ENCODE measurements at places on chromosomes 2 and 18. TPM values are rescaled to one million over a fixed set of nuclear protein-coding genes. Genes with fewer than 3 reads are reported as not detected.
A peak's percentile ranks its signal among the peaks of the same experiment; 100 is the strongest.

DNA sequence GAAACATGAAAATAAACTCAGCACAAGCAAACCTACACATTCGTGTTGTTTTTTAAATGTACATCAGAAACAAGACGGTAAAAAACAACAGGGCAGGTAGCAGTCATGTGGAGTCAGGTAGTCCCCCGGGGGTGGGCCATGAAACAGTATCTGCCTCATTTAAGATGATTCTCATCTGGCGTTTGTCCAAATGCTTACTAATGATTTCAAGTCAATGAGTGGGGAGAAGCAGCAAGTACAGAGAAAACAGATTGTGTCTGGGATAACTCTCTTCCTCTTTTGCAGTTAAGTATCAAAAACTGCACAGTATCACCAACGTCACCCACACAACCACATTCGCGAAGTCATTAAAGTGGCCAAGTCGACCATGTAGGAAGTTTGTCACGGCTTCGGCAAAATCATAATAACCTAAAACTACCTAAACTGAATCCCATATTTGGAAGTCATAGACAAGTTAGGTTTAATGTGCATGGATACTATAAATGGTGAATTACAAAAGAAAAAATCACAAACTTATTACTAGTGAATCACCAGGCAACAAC, 1.3 kb downstream of the LAPTM4A start:
- H3K27ac ChIP-seq, result no peak overlapping the region
- H3K4me3 ChIP-seq, result no peak overlapping the region
- peak; percentile 52 for DNase-seq
- peaks cover 29% of the 10 kb centered on the region for H3K4me1 ChIP-seq

DNA sequence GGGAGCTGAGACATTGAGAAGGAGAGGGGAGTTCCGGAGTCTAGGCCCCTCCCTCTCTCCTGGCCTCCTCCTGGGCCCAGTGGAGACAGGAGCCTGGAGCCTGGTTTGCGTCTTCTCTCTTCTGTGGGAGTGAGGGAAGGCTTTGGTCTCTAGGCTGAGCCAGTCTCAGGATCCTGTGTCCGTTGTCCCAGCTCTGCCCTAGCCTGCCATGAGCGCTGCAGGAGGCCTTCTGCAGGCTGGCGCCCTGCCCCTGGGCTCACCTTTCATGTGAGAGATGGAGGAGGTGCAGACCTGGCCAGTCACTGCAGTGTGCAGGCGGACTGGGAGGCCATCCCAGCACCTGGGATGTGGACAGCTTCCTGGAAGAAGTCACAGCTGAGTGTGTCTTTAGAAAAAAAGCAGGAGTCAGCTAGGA, 8.7 kb downstream of the IMPA2 start:
- H3K27ac ChIP-seq, result no peak overlapping the region
- H3K4me3 ChIP-seq, result no peak overlapping the region
- no peaks in the 10 kb centered on the region for H3K27me3 ChIP-seq

- no peak overlapping the region for H3K27ac ChIP-seq
- H3K27me3 ChIP-seq, result no peaks in the 10 kb centered on the region
- no peaks in the 10 kb centered on the region for H3K4me1 ChIP-seq
- no peaks in the 10 kb centered on the region for H3K36me3 ChIP-seq
- no peak for DNase-seq
- H3K4me3 ChIP-seq, result no peak overlapping the region
These were observed 772.2 kb upstream of the CHAC2 start for GRCh38 chr2:52995424-52995823.

CNGA3 gene
- not detected for total RNA-seq

APOB gene
- not detected for total RNA-seq

- peaks cover 52% of the 10 kb centered on the region for H3K4me1 ChIP-seq
- H3K27me3 ChIP-seq, result peaks cover 5% of the 10 kb centered on the region
- H3K27ac ChIP-seq, result peak overlapping the region; percentile 99
- peak overlapping the region; percentile 81 for H3K4me3 ChIP-seq
- peak; percentile 38 for DNase-seq
These were observed 1.5 kb downstream of the TTC32 start for GRCh38 chr2:19899985-19900930.

DNA sequence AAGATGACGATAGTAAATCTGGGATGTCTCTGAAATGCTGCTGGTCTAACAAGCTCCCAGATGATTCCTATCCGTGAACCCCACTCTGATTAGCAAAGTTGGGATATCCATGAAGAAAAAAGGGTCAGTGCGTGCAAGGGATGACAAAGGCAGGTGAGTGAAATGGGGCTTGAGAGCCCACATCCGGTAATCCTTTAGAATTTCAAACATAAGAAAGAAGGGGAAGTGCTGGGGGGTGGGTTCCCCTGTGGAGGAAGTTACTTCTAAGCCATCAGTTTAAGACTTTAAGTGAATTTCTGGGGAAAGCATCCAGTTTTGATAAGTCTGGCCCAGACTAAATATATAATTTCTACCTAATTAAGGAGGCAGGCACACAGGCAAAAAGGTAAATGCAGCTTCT, 209.5 kb downstream of the DPP10 start:
- no peak overlapping the region for H3K27ac ChIP-seq
- no peak overlapping the region for H3K4me3 ChIP-seq
- H3K36me3 ChIP-seq, result no peaks in the 10 kb centered on the region
- H3K4me1 ChIP-seq, result no peaks in the 10 kb centered on the region
- no peak for DNase-seq

UGT1A3 gene
- total RNA-seq, result not detected

DNA sequence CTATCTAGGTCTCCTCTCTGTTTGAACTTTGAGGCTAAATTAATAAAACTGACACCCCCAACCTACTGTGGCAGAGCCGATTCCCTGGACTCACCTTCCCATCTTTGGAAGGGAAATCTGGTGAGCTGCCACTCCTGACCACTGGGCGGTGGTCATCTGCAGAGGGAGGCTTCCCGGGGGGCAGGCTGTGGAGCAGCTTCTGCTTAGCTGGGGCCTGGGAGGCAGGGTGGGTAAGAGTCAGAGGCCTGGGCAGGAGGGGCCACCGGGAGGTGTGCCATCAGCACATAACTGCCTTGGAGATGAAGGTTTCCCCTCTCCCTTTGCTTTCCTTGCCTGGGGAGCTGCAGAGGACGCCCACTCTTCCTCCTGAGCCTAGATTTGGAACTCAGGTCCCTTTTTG, 2.3 kb upstream of the NPPC start:
- no peaks in the 10 kb centered on the region for H3K36me3 ChIP-seq
- H3K4me1 ChIP-seq, result peaks cover 9% of the 10 kb centered on the region
- no peak for DNase-seq

DNA sequence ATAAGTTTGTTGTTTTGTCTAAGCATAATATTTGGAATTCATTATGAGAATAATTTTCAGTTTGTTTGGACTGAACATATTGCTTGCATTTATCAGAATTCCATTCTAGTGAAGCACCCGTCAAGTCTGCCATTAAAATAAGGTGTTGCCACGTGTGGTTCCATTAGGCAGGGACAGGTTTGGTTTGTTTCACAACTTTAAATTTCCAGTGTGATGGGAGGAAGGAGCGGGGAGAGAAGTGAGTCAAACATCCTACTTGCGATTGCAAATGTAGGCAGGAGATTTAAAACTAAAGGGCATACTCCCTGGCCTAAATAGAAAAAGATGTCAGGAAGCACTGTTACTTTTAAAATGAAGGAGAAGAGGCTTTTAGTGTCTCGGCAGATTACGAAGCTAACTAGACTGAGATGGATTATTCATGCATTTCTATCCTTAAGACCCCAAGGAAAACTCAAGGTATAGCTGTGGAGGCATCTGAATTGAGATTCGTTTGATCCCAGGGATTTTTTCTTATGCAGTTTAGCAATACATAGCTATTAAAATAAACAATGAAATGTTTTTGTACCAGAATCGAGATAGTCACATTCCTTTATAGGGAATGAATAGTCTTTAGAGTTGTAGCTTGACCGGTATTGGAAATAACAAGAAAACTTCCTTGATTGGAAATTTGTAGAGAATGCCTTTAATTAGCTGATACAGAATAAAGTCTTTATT, 19.8 kb downstream of the GRHL1 start:
- H3K27ac ChIP-seq, result no peak overlapping the region
- H3K27me3 ChIP-seq, result no peaks in the 10 kb centered on the region
- H3K4me3 ChIP-seq, result no peak overlapping the region
- no peak for DNase-seq
- no peaks in the 10 kb centered on the region for H3K36me3 ChIP-seq
- H3K4me1 ChIP-seq, result peaks cover 16% of the 10 kb centered on the region

- H3K27ac ChIP-seq, result no peak overlapping the region
- H3K4me1 ChIP-seq, result no peaks in the 10 kb centered on the region
- H3K4me3 ChIP-seq, result no peak overlapping the region
- peaks cover 2% of the 10 kb centered on the region for H3K36me3 ChIP-seq
- no peaks in the 10 kb centered on the region for H3K27me3 ChIP-seq
These were observed 59.0 kb downstream of the TNFRSF11A start for GRCh38 chr18:62384068-62384467.

ASAP2 gene
- 0.14 TPM for total RNA-seq

RGPD5 gene
- total RNA-seq, result 36.7 TPM

ANKRD62 gene
- not detected for total RNA-seq

GRCh38 chr18:54268751-54269150, 566 bp upstream of the POLI start:
- H3K4me3 ChIP-seq, result peak overlapping the region; percentile 83
- peak overlapping the region; percentile 94 for H3K27ac ChIP-seq
- no peak for DNase-seq

GRCh38 chr2:118939994-118940393, 2.0 kb upstream of the MARCO start:
- peaks cover 6% of the 10 kb centered on the region for H3K27me3 ChIP-seq
- H3K4me3 ChIP-seq, result no peak overlapping the region
- no peaks in the 10 kb centered on the region for H3K36me3 ChIP-seq

- peak overlapping the region; percentile 59 for H3K4me3 ChIP-seq
- no peak overlapping the region for H3K27ac ChIP-seq
- H3K27me3 ChIP-seq, result peaks cover 20% of the 10 kb centered on the region
- H3K36me3 ChIP-seq, result no peaks in the 10 kb centered on the region
- peak; percentile 37 for DNase-seq
These were observed 30.2 kb upstream of the SSB start for GRCh38 chr2:169768262-169768995.

DNA sequence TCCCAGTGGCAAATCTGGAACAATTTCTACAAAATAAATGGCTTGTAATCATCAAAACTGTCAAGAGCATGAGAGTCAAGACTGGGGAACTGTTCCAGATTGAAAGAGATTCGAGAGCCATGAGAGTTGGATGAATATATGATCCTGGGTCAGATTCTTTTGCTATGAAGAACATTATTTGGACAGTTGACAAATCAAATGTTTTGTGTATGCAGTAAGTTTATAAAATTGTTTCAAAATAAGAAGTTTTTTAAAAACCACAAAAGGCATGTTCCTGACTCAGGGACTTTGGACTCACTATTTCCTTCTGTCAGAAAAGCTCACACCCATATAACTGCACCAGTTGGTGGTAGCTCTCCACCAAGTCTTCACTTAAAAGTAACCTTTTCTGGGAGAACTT, 38.5 kb downstream of the ROCK2 start:
- DNase-seq, result no peak
- peaks cover 7% of the 10 kb centered on the region for H3K4me1 ChIP-seq
- no peak overlapping the region for H3K4me3 ChIP-seq
- no peaks in the 10 kb centered on the region for H3K27me3 ChIP-seq

GRCh38 chr2:216583606-216584005, 49.6 kb upstream of the IGFBP2 start:
- H3K4me3 ChIP-seq, result no peak overlapping the region
- H3K27me3 ChIP-seq, result peaks cover 16% of the 10 kb centered on the region

ERFE gene
- total RNA-seq, result not detected

MFF gene
- total RNA-seq, result 82.2 TPM

DNA sequence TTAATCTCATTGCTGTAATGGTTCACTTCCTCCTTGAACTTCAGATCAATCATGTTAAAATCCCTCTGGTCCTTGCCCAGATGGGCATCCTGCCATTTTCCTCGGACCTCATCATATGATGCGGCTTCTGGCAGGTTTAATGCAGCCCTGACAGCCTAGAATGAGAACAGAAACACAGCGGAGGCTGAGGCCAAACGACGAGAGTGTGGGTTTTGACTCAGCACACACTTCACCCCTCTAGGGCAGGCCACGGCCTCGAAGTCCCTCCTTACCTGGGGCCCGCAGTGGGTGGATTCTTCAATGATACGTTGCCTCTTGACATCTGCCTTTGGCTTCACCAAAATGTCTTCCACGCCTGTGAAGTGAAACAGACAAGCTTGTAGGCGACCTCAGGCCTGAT, 56.8 kb downstream of the POLR1A start:
- no peak overlapping the region for H3K27ac ChIP-seq
- peaks cover 38% of the 10 kb centered on the region for H3K36me3 ChIP-seq
- no peaks in the 10 kb centered on the region for H3K27me3 ChIP-seq
- H3K4me3 ChIP-seq, result no peak overlapping the region
- no peaks in the 10 kb centered on the region for H3K4me1 ChIP-seq
- DNase-seq, result no peak

- no peak overlapping the region for H3K4me3 ChIP-seq
- H3K27ac ChIP-seq, result no peak overlapping the region
- no peaks in the 10 kb centered on the region for H3K36me3 ChIP-seq
These were observed 170.7 kb upstream of the FSIP2 start for GRCh38 chr2:185567940-185568339.

DNA sequence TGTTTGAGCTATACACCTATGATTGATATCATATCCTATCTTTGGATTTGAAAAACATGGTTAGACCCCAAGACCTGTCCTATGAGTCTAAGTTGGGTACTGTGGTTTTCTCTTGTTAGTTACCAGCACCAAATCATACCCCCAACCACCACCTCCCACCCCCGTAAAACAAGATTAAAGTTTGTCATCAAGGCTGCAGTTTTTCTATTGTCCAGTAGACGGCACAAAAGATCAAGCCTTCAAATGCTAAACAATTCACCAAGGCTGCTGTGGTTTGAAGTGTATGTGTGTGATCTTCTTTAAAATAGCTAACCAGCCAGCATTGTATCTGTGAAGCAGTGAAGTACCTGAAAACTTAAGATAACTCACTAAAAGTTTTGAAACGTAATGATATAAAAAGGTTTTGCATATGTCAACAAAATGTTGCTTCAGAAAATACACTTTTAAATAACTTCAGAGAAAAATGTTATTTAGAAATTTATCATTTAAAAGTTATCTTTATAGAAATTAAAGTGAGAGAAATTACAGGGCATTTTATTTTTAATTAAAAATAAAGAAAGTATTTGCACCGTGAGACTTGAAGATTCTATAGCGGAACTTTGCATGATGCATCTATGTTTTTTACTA, 5.8 kb upstream of the MEIS1 start:
- DNase-seq, result no peak
- H3K27me3 ChIP-seq, result peaks cover 70% of the 10 kb centered on the region
- peaks cover 12% of the 10 kb centered on the region for H3K4me1 ChIP-seq
- H3K27ac ChIP-seq, result no peak overlapping the region
